MG63 (cell line): ENCODE measurements at places on chromosomes 3 and 15. TPM values are rescaled to one million over a fixed set of nuclear protein-coding genes. Genes with fewer than 3 reads are reported as not detected.

- no peak for DNase-seq
These were observed 19.0 kb downstream of the SQOR start for GRCh38 chr15:45653702-45654424.

AMIGO3 gene
- total RNA-seq = 2.1 TPM in 1 of 2 replicates, not detected in the other

DNA sequence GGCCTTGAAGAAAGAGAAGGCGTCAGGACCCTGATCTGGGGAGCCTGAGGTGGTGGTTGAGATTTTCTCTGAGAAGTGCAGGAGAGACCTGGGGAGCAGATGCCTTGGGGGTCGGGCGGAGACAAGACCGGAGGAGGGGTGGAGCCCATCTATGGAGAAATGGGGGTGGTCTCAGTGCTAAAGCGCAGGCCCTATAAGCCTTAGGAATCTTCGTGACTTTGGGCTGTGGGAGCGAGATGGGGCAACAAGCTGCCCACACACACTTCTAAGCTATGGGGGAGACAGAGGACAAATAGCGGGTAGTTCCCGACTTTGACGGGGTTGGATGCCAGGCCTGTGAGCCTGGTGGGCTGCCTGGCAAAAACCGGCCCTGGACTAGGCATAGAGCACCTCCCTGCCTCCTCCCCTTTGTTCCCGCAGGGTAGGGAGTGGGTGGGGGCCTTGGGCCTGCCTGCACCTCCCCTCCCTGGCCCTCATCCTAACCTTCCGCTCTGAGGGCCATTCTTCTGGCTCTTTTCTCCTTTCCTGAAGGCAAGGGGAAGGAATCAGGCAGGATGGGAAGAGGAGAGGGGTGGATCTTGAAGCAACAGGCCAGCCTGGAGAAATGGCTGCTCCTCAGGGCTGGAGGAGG lies 880 bp downstream of the NISCH start:
- peak; percentile 37 for DNase-seq

GDPGP1 gene
- 0.86 and 6.4 TPM in 2 replicates for total RNA-seq

- DNase-seq = no peak
These were observed 98.3 kb upstream of the SELENOK start for GRCh38 chr3:53989946-53990345.
